Cardiac muscle cell (in vitro differentiated cells and primary cell): ENCODE measurements at places on chromosomes 6 and 20. TPM values are rescaled to one million over a fixed set of nuclear protein-coding genes. Genes with fewer than 3 reads are reported as not detected.
A peak's percentile ranks its signal among the peaks of the same experiment; 100 is the strongest.

DNA sequence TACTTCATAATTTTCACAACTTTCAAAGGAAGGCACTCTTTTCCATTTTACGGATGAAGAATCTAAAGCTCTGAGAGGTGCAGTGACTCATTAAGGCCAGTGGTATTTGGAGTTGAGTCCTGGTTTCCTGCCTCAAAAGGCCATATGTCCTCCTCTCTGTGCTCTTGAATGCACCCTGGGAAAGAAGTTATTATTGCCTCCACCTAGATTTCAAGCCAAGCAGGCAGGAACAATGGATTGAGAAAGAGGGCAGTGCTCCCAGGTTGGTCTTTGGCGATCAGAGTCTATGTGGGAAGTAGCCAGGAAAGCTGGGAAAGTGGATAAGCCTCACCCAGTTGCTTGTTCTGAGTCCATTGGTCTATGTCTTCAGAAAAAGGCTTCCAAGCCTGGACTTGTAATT, 165.0 kb downstream of the MAFB start:
- DNase-seq = no peak

DNA sequence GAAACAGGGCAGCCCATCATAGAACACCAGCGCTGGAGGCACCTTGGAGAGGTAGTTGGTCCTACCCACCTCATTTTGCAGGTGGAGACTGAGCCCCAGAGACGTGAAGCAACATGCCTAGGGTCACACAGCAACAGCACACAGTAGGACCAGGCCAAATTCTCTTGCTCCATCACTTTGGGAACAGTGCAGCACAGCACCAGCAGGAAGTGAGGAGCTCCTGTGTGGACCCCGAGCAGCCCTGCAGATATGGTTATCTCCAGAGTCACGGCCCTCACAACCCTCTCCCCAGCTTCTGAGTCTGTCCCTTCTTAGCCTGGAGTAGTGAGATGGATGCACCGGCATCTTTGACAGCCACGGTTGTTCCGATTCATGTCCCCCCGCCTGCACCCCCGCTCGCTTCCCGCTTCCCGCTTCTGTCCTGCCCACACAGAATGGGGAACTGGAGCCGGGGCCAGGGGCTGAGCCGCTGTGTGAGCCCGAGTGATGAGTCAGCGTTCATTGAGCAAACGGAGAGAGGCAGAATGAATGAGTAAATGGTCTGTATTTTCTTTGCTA, 72.6 kb upstream of the DUSP22 start:
- DNase-seq = no peak

GRCh38 chr20:21146215-21146614, 20.3 kb downstream of the KIZ start:
- DNase-seq = no peak

GRCh38 chr20:40536808-40537207, 152.2 kb downstream of the MAFB start:
- DNase-seq = no peak

DNA sequence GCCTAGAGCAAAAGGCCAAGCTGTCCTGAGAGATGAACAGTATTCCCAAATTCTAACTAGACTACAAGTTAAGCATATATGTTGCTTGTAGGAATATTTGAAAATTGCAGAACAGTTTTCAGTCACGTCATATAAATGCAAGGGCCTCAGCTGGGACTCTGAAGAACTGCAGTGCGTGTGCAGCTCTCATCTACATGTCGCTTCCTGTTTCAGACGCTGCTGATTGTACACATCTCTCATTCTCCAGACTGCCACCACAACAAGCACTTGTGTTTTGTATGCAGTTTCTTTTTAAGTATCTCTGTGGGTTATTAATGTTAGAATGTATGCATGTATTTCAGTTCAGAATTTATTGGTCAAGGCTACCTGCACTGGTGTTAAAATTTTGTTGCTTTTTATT, 119.7 kb downstream of the MAP3K4 start:
- no peak for DNase-seq

GRCh38 chr20:46520976-46521579, 7.7 kb upstream of the ZNF334 start:
- DNase-seq = peak; percentile 75

DNA sequence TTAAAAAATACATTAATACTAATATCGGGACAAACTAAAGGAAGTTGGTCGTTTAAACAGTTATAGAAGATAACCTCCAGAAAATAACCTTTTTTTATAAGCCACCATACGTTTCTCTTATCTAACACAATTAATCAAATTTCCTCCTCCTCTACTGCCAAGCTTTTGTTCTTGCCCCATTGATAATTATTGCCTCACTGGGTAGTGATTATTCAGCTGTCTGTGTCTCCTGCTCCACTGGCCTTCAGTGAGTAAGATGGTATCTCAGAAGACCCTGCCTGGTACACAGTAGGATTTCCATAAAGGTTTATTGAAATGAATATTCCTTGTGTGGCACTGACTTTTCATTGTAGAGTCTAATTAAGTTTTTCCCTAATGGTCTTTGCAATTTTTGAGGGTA, 165.5 kb upstream of the SCGN start:
- DNase-seq = no peak

HLA-DOA gene
- 0.57 TPM in 1 of 2 replicates, not detected in the other for polyA plus RNA-seq

CD24 gene
- polyA plus RNA-seq = 148 and 168 TPM in 2 replicates

EYA2 gene
- 0.31 TPM in 1 of 2 replicates, not detected in the other for polyA plus RNA-seq

EIF6 gene
- 186 and 203 TPM in 2 replicates for polyA plus RNA-seq

KIF25 gene
- polyA plus RNA-seq = 0.40 and 1.2 TPM in 2 replicates
